Esophagus squamous epithelium (tissue), 5 donors: ENCODE measurements at places on chromosomes 5 and 9.

DNA sequence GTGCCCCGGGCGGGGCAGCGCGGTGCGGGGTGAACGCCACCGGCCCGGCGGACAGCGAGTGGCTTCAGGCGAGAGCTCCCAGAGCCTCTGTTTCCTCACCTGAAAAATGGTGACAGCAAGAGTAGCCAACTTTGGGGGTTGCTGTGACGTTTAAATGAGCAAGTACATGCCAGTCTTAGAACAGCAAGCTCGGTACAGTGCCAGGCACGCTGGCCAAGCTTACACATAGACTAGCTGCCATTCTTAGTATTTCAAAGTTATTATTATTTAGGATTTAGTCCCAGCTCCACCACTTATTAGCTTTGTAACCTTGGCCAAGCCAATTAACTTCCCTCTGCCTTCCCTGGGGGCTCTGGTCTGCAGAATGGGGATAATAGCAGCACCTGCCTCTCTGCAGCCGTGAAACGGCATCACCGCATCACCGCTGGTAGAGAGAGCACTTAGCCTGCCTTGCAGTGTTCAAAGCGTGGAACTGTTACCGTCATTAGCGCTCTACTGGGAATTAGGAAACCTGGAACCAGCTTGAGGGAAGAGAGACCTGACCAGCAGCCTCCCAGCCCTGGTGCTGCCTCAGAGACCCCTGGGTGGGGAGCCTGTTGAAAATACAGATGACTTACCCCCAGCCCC is at the start of gene C9orf50:
C9orf50 (minus strand) TSS at position 433 of the 627 bp plus-strand sequence. CDS start 527 bp downstream, outside the sequence.
- DNase-seq, result no peak

- DNase-seq, result no peak
Observed at GRCh38 chr9:37281541-37281940, 141.0 kb upstream of the GRHPR start.

- DNase-seq, result no peak
Observed at GRCh38 chr5:1563051-1563461, 39.3 kb upstream of the LPCAT1 start.

- no peak for DNase-seq
Observed at GRCh38 chr5:138467711-138468132, 2.4 kb downstream of the EGR1 start.

- no peak for DNase-seq
Observed at GRCh38 chr9:25513509-25514033, 164.7 kb downstream of the TUSC1 start.

GRCh38 chr5:149298842-149299404 is 27.3 kb downstream of the AFAP1L1 start:
- no peak for DNase-seq

DNA sequence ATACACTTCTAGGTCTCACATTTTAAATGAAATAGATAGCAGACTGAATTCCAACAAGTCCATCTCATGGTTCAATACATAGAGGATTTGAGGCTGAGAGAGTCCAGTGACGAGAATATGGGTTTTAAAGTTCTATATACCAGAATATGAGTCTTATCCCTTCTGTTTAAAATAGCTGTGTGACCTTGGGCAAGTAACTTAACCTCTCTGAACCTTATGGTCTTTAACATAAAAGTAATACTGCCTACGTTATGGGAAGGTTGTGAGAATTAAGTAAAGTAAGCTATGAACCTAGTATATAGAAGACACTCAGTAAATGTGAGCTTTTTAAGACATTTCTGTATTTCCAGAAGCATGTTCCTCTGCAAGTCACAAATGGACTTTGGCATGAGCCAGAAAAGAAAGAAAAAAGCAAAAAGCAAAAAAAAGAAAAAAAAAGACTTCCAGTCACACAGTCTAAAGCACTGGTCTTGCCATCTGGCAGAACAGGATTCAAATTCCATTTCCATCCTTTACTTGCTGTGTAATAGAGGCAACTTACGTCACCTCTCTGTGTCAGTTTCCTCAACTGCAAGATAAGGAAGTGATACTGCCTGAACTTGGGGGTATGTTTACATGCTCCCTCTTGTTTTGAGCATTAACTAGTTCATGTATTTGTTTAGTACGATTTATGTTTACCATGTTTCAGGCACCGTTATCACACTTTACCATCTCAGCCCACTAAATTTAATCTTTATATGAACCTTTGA is 248.2 kb downstream of the TRIM32 start:
- DNase-seq, result no peak

DNA sequence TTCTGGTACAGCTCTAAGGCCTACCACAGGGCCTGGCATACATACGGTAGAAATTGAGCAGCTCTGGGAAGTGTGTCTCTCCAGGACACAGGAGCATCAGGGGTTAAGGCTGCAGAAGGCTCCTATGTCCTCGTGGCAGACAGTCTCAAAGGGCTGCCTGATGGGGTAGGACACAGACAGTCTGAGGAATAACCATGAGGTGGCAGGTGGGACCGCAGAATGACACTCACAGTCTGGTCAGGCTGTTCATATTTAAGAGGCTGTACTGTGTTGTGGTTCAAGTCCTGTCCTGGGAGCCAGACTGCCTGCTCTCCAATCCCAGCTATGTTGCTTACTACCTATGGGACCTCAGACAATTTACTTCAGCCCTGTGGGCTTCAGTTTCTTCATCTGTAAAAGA is 217.1 kb downstream of the TRIM32 start:
- no peak for DNase-seq

DNA sequence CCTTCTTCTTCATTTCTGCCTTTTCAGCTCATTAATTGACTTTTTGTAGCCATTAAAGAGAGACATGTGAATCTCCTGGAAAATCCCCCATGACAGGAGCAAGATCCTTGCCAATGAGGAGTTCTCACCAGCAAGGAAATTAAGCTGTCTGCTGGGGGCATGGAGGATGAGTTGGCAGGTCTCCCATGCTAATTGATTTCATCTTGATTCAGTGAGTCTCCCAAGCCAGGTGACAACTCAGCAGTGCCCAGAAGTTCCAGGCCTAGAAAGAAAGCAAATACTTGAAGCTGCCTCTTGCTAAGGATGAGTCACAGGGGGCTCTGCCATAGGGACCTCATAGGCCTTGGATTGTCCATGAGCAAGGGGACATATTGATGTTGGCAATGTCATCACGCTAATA is 30.0 kb upstream of the ADRA1B start:
- no peak for DNase-seq

GRCh38 chr9:133725886-133726285 is 12.3 kb downstream of the SARDH start:
- DNase-seq, result no peak
